Effector CD8-positive, alpha-beta T cell (primary cell): ENCODE measurements at places on chromosomes 4 and X.

GRCh38 chr4:88137112-88137511 is 21.3 kb downstream of the ABCG2 start:
- DNase-seq = no peak

- DNase-seq = no peak
Observed at GRCh38 chr4:82362565-82362964, 11.2 kb downstream of the HNRNPD start.

DNA sequence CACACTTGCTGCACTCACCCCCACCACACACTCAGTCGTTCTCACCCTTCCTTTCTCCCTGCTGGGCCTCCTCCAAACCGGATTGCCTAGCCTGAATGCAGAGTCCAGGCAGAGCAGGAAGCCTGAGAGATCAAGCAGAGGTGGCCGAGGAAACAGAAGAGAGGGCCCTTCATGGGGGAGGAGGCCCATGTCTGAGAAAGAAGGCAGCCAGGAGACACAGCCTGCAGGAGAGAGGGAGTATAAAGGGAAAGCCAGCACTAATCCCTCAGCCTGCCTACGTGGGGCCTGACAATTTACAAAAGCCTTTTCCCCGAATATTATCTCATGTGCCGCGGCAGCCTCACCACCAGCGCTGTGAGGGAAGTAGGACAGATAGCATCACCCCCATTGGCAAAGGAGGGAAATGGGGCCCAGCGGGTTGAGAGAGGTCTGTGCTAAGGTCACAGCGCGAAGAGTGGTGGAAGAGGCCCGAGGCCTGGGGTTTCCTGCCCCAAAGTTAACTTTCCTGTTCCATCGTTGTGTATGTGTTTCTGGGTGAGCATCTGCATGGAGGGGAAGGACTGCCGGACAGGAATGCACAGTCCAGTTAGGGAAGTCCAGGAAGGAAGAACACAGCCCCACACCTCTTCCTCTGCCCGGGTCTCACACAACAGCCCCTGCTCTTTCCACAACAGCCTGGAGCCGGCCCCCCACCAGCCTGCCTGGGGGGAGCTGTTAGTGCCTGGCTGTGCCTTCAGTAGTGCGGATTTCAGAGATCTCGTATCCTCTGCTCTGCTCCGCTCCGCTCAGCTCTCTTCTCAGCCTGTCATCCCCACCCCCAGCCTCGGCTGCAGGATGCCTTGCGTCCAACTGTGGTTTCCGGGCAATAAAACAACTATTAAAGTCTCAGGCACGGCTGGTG is 50.9 kb upstream of the BCOR start:
- DNase-seq = no peak

- DNase-seq = no peak
Observed at GRCh38 chr4:14410516-14410915, 591.8 kb upstream of the CPEB2 start.

DNA sequence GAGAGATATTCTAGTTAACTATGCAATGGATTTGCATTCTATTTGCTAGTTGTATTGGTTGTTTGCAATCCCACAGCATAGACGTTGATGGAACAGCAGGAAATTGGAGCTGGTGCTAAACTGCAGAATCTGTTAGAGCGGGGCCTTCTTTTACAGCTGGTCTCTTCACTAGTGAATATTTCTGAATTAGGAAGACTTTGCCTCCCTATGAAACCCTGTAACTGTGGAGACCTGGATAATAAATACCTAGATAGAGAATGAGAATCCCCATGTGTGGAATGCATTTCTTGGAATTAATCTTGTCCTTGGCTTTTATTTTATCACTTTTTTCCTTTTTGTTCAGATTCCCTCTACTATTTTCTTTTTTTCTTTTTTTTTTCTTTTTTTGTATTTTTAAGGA is 109.7 kb downstream of the SHROOM3 start:
- no peak for DNase-seq

DNA sequence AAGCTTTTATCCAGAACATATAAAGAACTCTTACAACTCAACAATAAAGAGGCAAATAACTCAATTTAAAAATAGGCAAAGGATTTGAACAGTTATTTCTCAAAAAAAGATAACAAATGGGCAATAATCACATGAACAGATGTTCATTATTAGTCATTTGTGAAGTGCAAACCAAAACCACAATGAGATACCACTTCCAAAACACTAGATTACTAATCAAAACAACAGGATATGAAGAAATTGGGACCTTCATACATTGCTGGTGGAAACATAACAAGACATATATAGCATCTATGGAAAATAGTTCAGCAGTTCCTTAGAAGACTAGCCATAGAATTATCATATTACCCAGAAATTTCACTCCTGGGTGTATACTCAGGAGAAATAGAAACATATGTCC is 224.6 kb downstream of the FBXO8 start:
- no peak for DNase-seq

- DNase-seq = no peak
Observed at GRCh38 chr4:71133491-71133890, 140.0 kb downstream of the DCK start.

DNA sequence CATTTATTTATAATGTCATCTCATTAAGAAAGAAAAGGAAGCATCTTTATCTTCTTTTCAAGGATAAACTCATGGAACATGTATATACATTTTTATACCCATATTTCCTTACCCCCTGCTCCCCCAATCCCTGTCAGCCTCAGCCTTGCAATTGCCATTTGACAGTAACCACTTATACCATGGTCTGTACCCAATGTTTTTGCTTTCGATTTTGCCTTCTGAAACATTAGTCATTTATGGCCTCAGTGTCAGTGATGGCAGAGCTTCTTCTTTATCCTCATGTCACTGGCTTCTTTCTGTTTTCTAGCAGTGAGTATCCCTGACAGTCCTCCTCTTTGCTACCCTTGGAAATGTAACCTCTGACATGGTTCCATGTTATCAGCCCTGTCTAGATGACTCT is 228.4 kb downstream of the SPRY1 start:
- DNase-seq = no peak

- no peak for DNase-seq
Observed at GRCh38 chr4:84596826-84597225, 13.9 kb downstream of the CDS1 start.

GRCh38 chr4:41880840-41881831 is 54.1 kb upstream of the TMEM33 start:
- no peak for DNase-seq

DNA sequence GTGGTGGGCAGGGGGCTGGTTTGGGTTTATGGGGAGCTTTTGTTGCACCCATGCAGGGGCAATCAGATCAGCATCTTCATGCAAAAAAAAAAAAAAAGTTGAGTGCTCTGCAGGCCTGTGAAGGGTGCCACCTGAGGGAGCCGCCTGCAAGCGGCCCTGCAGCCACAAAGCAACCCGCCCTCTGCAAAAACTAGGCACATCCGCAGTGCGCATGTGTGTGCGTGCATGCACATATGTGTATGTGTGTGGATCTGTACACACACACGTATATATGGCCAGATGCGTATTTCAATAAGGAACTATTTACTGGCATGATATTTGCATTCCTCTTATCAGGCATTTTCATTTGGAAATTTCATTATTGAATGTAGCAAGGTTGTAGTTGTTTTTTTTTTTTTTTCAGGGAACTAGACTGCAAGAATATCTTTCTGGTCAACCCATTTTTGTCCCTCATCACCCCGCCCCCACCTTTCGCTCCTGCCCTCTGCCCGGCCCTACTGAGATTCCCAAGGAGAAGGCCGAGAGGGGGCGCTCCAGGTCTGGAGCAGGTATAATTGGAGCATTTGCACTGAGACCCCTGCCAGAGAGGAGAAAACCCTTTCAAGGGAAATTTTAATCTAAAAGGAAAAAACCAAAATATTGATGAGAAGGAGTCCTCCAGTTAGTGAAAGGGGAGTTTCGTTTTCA is 18.1 kb downstream of the CCNQ start:
- no peak for DNase-seq

DNA sequence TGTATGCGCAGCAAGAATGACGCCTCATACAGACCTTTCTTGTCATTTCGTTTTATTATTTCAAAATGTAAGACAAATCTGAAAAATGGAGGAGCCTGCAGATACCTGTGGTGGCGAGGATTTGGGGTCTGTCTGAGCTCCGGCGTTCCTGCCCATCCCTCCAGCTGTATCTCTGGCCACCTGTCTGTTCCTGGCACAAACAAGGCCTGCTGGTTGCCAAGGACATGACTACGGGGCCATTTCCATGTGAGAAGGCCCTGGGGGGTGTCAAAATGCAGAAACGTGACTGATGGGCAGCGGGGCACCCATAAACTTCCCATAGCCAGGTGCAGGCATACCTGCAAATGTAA is 591 bp upstream of the TSPAN7 start:
- no peak for DNase-seq

DNA sequence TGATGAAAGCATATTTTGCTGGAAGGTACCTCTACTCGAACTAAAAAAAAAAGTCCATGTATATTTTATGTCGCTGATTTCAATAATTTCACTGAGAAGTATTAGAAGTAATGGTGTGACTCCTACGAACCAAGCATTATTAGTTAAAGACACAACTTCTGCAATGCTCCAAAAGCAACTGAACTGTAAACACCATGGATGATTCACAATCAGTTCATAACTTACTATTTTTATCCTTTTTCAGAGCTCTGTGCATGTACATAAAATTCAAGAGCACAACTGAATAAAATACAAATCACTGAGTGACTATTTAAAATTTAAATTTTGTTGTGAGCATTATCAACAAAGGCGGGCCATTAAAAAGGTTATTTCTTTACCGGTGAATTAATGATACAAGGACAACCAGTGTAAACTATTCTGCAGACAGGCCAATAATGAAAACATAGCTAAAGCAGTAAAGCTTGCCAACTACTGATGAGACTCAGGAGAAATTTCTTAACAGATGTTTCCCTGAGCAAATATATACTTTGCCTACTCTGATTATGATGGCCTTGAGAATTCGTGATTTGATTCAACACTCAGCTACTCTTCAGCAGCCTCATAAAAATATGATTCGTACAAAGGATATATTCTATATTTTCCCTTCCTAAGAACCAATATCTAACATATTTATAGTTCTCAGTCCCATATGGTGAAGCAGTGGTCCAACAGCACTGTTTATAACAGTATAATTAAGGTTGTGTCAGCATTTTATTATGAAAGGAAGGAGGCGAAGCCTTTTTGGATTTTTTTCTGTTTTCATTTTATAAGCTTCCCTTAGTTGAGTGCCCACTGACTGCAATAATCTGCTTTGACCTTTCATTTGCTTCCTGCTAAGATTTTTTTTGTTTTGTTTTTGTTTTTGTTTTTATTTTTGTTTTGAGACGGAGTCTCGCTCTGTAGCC is 62.8 kb upstream of the NEIL3 start:
- DNase-seq = no peak

- no peak for DNase-seq
Observed at GRCh38 chrX:23398570-23398969, 63.9 kb downstream of the PTCHD1 start.

DNA sequence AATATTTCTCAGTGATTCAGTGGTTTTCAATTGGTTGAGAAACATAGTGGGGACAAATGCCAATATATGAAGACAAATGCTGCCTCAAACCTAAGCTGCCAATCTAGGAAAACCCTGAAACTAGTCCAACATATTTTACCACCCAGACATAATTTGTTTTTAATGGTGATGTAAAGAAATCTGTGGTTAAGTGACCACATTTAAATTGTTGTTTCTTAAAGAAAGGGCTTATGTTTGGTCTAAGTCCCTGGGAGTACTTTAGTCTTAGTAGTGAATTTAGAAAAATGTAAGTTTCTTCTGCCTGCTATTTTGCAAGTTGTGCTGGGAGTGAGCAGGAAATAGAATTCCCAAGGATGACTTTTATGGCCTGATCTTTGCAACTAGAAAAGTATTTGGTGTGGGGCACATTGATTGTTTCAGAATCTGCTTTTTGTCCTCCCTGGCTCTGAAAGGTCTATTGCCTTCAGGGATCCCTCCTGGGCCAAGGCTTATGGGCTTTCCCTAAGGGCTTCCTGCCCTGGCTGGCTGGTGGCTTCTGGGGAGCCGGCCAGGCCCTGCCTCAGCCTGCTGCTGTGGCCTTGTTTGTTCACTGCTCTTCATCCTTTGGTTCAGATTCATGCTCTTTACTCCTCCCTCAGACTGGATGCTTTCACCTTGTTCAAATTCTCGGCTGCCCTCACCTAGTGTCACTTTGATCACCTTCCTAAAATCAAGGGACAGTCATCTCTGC is 169.8 kb upstream of the JADE1 start:
- no peak for DNase-seq

DNA sequence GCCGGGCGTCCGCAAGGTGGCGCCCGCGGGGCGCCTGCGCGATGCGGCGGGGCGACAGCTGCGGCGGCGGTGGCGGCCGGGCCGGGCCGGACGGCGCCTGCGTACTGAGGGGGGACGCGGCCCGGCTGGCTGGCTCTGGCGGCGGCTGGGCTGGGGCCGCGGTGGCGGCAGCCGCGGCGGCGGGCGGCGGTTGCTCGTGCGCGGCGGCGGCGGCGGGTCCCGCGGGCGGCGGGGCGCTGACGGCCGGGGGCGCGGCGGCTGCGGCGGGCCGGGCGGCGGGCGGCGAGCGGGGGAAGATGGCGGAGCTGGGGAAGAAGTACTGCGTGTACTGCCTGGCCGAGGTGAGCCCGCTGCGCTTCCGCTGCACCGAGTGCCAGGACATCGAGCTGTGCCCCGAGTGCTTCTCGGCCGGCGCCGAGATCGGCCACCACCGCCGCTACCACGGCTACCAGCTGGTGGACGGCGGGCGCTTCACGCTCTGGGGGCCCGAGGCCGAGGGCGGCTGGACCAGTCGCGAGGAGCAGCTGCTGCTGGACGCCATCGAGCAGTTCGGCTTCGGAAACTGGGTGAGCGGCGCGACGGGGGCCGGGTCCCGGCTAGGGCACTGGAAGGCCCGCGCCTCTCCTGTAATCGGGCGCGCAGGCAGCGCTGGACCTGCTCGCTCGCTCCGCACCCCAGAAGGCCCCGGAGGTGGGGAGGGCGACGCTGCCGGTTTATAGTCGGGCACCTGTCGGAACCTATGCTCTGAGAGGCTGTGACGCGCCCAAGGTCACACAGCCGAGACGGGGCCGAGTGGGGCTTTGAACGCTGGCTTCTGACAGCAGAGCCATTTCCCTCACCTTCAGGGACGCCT is at the start of gene TADA2B:
TSS of gene TADA2B (plus strand) at position 89 of the 853 bp plus-strand sequence. CDS start at position 297, 208 bp downstream.
- peak; percentile 28 for DNase-seq

GRCh38 chr4:130747842-130748241 is 1651.9 kb downstream of the C4orf33 start:
- no peak for DNase-seq
